Left hindlimb (tissue), 1 donor: ENCODE measurements at places on chromosomes 11 and 22.

GRCh38 chr22:44131989-44132685, 48.6 kb upstream of the PARVG start:
- no peak for DNase-seq

DNA sequence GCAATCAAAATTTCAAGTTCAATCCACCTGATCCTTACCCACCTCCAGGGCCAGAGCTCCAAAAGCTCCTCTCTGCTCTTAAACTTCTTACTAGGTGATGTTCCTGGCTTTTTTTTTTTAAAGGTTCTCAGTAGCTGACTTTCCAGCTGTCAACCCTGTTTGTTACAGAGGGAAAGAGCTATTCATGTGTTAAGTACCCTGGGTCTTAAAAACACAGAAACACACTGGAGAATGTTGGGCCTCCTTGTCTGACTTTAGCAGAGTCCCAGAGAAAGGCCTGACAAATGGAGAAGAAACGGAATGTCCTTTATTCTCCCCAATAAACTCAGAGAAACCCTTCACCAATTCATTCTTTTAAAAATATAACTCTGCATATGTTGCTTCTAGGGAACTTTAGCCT, 3.2 kb downstream of the LRRC4C start:
- DNase-seq = no peak

DNA sequence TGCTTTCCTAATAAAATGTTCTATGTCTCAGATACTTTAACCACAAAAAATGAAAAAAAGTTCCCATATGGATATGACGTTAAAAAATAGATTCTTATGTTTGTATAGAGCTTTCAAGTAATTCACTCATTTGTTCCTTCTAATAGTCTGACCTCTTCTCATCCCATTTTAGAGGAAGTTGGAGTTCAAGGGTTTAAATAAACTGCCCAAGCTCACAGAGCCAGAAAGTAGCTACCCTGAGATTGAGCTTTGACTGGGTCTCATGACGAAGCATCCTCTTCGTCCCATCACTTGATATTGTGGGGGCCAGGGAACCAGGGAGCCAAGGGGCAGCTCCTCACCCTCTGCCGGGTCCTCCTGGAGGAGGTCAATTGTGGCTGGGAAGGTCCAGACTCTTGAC, 116.3 kb downstream of the CCDC81 start:
- DNase-seq = no peak

DNA sequence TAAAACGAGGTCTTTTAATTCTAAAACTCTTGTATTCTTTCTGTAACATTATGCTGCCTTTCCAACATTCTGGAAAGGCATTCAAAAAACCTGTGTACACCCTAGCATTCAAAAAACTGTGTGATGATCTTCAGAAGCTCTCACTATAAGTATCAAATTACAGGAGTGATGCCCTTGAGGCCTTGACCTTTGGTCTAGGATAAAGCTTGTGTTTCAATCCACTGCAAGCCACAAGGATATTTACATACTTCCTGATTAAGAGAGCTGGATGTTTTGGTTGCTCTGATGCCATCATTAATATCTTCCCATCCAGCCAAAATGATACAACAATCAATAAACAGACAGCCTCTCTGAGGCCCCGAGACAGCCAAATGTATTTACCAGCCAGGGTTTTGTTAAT, 11.9 kb downstream of the CLPB start:
- DNase-seq = no peak

DNA sequence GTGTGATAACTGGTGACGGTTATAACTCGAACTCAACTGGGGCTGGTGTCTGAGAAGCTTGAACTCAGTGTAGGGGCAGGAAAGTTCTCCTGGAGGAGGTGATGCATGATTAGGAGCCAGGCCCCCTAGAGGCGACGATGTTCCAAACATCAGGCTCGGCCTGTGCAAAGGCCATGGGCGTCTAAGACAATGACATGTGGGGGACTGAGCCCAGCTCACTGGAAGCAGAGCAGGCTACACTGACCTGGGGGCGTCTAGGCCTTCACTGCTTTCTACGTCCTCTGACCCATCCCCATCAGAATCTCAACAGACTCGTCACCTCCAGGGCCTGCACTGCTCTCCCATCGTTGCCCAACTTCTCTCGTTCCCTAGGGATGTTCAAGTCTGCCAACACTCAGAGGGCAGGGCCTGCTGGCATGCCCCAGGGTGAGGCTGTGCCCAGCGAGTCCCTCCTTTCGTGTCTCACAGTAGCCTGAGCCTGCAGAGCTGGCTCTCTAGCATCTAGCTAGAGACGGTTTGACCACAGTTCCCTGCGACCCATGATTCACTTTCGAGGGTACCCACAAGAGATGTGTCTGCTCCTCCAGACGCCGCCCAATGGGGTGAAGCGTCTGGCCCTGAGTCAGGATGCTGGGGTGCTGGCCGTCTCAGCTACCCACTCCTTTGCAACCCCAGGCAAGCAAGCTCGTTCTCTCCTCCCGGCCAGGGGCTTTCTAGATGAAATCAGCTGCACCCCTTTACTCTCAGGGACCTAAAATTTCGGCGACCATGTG, 1.1 kb upstream of the ATG16L2 start:
- DNase-seq = no peak

- DNase-seq = no peak
Observed at GRCh38 chr22:32789797-32790620, 11.5 kb upstream of the TIMP3 start.

DNA sequence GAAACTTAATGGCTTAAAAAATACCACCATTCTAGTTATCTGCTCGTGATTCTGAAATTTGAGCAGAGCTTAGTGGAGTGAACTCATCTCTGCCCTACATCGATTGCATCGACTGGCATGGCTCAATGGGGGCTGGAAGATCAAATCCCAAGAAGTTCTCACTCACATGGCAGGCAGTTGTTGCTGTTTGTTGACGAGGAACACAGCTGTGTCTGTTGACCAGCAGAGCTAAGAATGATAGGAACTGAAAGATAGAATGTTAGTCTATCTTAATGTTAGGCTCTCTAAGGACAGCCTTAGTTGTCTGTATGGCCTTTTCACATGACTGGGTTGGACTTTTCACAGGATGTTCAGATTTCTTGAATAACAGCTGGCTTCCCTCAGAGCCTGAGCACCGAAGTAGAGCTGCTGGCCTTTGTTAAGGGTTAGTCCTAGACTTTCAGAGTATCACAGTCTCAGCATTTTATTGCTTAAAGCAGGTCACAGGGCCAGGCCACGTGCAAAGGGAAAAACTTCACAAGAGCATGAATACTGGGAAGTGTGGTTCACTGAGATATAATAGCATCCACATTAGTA, 31.6 kb upstream of the IZUMO1R start:
- DNase-seq = no peak

GRCh38 chr22:37249986-37250385, 5.9 kb upstream of the RAC2 start:
- DNase-seq = no peak

DNA sequence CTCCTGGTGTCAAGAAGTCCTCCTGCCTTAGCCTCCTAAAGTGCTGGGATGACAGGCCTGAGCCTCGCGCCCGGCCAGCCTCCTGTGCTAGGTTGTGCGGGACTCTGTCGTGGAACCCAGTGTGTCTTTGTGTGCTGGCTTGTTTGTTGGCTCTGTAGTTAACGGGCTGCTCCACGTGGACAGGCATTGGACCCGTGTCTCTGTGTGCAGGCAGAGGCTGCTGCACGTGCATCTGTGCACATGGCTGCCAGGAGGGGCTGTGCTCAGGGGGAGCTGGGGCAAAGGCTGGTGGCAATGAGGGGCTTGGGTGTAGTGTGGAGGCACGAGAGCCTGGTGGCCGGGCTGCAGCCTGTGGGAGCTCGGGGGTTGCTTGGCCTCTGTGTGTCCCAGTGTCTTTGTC, 121.3 kb upstream of the ALDH3B2 start:
- no peak for DNase-seq

GRCh38 chr22:24578355-24579257, 14.3 kb downstream of the LRRC75B start:
- DNase-seq = no peak

GRCh38 chr11:1773131-1773993, 9.6 kb upstream of the CTSD start:
- no peak for DNase-seq

DNA sequence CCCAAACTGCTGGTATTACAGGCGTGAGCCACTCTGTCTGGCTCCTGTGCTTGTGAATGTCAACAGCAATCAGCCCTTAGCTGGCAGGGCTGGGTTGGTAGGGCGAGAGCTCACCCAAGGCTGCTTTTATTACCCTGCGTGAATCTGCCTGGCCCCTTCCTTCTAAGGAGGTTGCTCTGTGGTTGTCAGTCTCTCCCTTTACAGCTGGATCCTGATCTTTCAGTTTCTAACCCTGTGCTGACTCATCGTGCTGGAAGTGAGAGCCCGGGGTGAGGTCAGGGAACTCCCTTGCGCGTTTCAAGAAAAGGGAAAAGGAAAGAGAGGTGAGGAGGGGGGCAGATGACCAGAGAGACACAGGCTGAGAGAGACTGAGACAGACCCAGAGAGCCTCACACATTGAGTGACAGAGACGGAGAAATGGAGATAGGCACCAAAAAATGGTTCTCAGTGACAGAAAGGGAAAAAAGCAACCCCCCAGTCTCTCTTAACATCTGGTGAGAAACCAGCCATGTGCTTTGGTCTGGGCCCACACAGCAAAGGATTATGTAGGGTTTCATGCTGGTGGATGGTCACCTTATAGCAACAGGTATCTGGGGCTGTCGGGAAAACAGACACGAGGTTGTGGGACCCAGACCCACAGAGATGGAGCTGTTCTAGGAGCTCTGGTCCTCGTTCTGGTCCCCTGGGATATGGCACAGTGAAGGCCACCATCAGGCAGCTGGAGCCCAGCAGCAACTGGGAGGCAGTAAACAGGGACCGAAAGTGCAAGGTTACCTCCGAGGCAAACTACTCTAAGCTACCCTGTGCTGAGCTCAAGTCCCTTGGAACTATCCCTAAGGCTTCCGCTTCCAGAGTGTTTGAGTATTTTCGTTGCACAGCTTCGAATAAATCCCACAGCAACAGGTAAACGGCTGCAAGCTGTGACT, 2.5 kb downstream of the TCN2 start:
- no peak for DNase-seq

- no peak for DNase-seq
Observed at GRCh38 chr11:23789200-23789853, 707.5 kb upstream of the LUZP2 start.

GRCh38 chr11:11748706-11749365, 92.9 kb upstream of the USP47 start:
- DNase-seq = no peak

DNA sequence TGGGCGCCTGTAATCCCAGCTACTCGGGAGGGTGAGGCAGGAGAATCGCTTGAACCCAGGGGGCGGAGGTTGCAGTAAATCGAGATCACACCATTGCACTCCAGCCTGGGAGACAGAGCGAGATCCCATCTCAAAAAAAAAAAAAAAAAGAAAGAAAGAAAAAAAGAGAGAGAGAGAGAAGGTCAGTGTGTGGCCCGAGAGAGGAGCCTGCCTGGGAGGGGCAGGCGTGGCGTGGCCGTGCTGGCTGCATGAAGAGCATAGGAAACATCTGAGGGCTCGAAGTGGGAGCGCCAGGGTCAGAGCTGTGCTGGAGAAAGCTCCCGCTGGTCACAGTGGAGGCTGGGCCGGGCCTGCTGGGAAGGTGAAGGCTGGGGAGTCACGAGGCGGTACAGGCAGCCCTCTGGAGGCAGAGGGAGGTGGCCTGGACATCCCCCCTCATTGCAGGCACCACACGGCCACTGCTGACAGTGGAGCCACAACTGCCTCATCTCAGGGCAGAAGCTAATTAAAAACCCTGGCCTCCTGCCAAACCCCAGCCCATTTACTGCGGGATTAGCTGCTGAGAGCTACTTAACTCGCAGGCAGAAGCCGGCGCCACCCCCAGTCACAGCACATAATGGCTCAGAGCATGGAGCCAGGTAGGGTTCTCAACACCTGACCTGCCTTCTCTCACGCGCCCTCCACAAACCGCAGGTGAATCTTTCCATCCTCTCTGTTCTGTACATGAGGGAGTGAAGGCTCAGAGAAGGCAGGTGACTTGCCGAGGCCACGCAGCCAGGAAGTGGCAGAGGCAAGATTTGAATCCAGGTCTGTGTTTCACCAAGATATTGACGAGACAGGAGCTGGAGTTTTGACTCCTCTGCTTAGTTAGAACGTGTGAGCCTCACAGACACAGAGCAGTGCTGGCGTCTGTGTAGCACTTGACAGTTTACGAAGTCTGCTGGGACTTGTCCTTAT, 32.6 kb downstream of the NFAM1 start:
- DNase-seq = no peak

GRCh38 chr22:19769393-19769715, 8.8 kb downstream of the TBX1 start:
- DNase-seq = no peak

DNA sequence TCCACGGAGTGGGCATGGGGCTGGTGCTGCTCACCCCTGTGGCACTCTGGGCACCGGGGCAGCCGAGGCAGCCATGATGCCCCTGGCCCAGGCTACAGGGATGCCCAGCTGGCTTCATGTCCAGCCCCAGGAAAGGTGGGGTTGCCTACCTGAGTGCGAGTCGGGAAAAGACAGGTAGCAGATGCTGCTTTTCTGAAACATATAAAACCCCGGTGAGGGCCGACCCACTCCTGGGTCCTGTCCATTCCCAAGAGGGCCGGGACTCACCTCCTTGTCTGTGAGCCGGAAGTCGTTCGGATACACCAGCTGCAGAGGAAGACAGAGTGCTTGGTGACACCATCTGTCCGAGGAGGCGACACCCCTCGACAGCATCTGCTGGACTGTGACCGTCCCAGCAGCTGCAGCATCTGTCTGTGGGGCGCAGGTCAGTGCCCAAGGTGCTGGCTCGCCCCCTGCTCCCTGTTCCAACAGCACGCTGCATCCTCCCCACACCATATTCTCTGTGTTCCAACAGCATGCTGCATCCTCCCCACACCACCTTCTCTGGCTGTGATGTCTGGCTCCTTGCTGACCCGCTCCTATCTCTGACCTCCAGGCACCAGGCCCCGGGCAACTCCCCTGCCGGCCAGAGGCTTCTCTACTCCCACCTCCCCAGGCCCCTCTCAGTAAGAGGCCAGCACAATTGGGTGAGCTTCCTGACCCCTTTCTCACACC, 8.0 kb downstream of the DENND6B start:
- DNase-seq = peak; percentile 10

DNA sequence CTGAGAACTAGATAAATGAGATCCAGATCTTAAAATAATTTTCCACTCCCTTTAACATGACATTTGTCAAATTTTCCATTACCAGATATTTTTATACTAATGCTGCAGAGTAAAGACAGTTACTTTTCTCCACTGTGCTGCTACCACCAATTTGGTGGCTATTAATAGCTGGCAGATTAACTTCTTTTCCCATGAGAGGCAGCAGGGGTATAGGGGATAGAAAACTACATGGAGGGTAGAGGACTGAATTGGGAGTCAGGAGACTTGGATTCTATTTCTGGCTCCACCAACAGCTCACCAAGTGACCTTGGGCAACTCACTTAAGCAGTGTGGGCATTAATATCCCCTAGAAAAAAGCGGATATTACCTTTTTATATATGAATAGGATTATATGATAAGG, 69.2 kb downstream of the KIF18A start:
- no peak for DNase-seq
